ENCODE measurements at places on chromosomes 11 and 22. TPM values are rescaled to one million over a fixed set of nuclear protein-coding genes. Genes with fewer than 3 reads are reported as not detected.

NAV2 gene
- total RNA-seq, result 0.39 TPM

GRCh38 chr11:62400281-62400680 lies 18.6 kb upstream of the SCGB1A1 start:
- no peak for DNase-seq

GRCh38 chr22:47247579-47248240 lies 485.3 kb downstream of the TBC1D22A start:
- DNase-seq, result no peak

DNA sequence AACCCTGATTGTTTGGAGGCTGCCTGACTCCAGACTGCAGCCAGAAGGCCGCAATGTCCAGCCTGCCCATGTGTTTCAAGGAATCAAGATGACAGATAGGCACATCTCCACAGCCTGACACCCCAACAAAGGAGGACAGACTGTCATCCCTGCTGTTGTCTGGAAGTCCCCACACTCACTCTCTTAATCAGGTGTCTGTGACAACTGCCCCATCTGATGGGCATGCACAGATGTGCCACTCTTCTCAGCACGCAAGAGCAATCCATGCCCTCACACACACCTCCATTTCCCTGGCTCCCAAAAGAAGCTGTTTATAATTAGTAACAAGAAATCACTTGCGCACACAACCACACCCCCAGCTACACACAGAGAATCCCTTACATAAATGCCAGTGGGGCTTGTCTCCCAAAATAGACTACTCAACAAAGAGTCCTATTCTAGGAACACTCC lies 117.6 kb downstream of the C11orf58 start:
- no peak for DNase-seq
